T-helper 9 cell (primary cell): ENCODE measurements at places on chromosomes 13 and 19.
A peak's percentile ranks its signal among the peaks of the same experiment; 100 is the strongest.

- peak; percentile 56 for DNase-seq
These were observed at the start of gene ZNF677 for GRCh38 chr19:53254411-53255341. Gene ZNF677 (minus strand): TSS chr19:53254873. CDS start chr19:53251550, 3,323 bp downstream.

DNA sequence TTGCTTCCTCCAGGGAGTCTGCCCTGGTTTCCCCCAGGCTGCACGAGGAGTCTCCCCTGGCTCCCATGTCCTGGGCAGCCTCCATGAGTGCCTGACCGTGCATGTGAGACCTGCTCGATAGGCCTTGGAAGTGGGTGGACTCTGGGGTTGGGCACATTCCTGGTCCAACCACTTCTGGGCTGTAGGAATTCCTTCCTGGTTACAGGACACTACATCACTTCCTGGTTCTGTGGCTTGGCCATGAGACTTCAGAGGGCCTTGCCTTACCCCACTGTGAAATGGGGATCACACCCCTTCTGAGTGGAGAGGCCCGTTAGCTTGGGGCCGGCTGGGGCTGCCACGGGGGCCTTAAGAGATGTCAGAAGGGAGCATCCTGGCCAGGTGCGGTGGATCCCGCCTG lies 4.0 kb upstream of the ZNF628 start:
- no peak for DNase-seq

DNA sequence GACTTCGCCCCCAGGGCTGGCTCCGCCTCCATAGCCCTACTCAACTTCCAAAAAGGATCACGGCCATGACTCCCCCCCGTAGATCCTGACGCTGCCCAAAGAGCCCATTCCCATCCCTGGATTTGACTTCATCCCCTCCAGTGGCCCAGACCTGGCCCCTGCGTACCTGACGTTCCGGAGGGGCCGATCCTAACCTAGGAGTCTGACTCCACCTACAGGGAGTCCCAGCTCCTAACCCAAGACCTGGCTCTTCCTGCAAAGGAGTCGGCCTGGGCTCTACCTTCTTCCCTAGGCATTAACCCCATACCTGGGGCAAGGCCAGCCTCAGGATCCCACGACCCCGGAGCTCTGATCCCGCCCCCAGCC lies 10.8 kb downstream of the STAP2 start:
- DNase-seq: no peak

GRCh38 chr19:31312009-31312676 lies 37.1 kb downstream of the TSHZ3 start:
- DNase-seq: no peak

GRCh38 chr19:1748115-1748872 lies 5.0 kb upstream of the ONECUT3 start:
- DNase-seq: no peak

DNA sequence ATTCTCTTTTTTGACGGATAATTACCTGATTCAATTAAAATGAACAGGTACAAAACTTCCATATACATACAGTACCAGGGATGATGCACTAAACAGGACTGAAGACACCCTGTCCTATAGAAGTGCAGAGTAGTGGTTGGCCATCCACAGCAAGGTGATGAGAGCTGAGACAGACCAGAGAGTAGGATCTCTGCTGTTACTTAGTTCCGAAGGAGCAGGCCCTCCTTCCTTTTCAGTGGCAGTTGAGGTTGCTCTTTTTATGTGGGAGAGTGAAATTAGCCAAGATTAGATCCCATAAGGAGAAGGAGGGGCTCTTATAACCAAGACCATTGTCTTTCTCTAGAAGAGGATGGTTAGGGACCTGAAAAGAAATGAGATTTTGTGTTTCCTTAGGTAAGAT lies 4.0 kb downstream of the PDS5B start:
- no peak for DNase-seq

DNA sequence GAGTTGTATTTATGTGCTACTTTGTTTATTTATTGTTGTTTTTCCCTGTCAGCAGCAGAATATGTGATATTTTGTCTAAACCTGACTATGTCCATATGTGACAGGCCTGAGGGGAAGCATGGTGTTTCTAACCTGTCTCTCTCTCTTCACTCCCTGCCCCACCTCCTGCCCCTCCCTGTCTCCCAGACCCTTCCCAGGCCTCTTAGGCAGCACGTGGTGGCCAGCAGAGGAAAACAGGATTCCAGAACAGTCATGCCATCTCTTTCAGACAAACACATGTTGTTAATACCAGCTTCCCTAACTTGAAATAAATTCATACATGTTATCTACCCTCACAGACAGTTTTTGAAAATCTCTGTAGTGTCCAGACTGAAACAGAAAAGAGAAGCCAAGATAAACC lies 31.0 kb upstream of the ATP11A start:
- DNase-seq: no peak

DNA sequence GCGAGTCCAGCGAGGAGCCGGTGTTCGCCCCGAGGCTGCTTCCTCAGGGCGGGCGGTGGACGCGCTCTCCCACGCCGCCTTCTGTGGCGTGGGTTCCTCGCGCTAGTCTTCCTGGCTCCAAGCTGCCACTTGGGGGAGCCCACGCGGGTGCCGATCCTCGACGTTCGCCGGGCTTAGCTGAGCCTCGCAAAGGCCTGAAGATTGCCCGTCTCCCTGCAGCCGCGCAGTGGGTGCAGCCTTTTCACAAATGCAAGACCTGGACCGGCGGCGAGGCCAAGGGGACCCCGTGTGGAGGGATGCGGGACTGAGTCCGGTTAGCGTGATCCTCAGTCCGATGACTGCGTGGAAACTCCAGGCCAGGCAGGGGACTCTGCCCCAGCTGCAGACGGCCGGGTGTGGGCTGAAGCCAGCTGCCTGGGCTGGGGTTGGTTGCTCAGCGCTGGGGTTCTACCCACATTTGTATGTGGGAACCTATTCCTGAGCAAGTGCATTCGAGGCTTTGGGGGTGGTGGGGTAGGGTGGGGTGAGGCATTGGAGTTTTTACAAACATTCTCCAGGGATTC lies 16.6 kb upstream of the LRP3 start:
- DNase-seq: peak; percentile 69

GRCh38 chr13:99677116-99677951 lies 176.1 kb downstream of the TM9SF2 start:
- DNase-seq: no peak

GRCh38 chr13:63024458-63024857 lies 1608.8 kb upstream of the PCDH20 start:
- DNase-seq: no peak

- DNase-seq: no peak
These were observed 1718.9 kb upstream of the MIR17HG start for GRCh38 chr13:89628567-89628966.

- DNase-seq: no peak
These were observed 166.9 kb downstream of the SLC7A1 start for GRCh38 chr13:29428310-29429181.

- no peak for DNase-seq
These were observed 1.1 kb downstream of the GYS1 start for GRCh38 chr19:48991873-48992580.

- peak; percentile 19 for DNase-seq
These were observed 523 bp downstream of the ELAVL1 start for GRCh38 chr19:8004723-8005513.
